ENCODE measurements at places on chromosomes 5 and 9.

- DNase-seq, result no peak
Observed at GRCh38 chr5:127746756-127747155, 43.6 kb downstream of the CCDC192 start.

DNA sequence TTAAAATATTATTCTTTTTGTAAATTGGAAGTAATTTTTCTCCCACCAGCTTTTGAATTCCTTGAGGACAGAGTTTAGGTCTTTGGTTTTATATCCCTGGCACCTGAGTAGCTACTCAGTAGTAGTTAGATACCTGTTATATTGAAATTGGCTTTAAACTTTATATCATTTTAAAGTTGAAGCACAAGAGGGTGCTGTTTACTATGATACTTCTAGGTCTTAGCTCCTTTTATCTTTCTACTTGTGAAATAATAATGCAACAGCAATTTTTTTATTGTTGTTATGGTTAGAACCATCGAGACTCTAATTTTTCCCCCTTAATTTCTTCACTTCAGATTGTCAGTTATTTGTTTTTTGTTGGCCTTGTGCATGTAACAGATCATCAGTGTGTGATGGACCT is 46.3 kb downstream of the AP3S1 start:
- DNase-seq, result no peak

- DNase-seq, result no peak
Observed at GRCh38 chr9:115694991-115695390, 458.6 kb upstream of the PAPPA start.

DNA sequence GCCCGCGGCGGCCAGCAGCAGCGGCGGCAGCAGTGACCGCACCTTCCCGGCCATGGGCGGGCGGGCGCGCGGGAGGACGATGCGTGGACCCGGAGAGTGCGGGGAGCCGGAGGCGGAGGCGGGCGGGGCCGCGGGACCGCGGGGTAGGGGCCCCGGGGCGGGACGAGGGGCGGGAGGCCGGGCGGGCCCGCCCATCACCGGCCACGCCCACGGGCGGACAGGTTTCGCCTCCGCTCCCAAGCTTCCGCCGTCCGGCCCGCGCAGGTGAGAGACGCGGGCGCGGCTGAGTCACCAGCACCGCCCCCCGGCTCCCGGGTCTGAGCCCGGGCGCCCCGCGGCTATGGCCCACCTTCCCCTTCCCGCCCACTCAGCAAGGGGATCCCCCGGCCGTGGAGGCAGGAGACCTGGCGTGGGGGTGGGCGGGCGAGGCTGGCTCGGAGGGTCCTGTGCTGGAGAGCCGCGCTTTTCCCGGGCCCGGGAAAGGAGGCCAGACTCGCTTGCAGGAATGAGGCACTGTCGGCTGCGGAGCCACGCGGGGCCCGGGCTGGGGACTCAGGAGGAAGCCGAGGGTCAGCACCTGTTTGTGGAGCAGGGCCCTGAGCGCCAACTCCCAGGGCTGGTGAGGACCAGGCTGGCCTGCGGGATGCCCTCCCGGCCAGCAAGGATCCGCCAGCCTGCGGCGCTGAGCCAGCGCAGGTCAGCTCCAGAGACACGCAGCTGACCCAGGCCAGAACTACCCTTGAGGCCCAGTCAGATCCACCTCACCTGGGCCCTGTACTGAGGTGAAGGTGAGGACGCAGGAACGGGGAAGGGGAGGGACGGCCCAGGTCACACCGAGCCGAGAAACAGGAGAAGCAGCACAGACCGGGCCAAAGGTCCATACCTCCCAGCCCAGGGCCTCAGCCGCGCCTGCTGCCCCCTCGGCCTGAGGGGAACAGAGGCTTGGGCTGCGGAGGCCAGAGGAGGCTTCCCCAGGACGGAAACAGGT is at the start of gene ENTPD2:
Gene ENTPD2 (minus strand): TSS at position 118 of the 988 bp plus-strand sequence. CDS start 64 bp downstream, at position 54.
- DNase-seq, result peak; percentile 82

GRCh38 chr5:147887026-147887627 is 8.6 kb downstream of the SCGB3A2 start:
- DNase-seq, result peak; percentile 51

- DNase-seq, result no peak
Observed at GRCh38 chr5:175698401-175699115, 40.7 kb downstream of the HRH2 start.

DNA sequence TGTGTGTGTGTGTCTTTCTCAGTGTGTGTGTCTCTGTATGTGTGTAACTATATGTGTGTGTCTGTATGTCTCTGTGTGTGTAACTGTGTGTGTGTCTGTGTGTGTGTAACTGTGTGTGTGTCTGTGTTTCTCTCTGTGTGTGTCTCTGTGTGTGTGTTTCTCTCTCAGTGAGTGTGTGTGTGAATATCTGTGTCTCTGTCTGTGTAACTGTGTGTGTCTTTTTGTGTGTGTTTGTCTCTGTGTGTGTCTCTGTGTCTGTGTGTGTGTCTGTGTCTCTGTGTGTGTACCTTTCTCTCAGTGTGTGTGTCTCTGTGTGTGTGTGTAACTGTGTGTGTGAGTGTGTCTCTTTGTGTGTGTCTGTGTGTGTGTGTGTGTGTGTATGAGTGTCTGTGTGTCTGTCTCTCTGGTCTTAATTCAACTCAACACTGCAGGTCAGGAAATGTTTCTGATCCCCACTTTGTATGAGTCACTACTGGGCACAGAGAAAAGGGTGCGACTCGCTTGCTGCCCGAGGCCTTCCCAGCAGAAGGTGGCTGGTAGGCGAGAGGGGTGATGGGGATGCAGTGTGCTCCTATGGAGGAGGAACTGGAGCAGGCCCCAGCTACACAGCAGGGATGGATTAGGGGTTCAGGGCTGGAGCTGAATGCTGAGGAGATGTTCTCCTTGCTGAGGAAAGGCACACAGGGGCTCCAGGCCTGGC is 52.1 kb downstream of the NSG2 start:
- DNase-seq, result no peak

GRCh38 chr5:9834871-9835770 is 205.0 kb upstream of the TAS2R1 start:
- no peak for DNase-seq

DNA sequence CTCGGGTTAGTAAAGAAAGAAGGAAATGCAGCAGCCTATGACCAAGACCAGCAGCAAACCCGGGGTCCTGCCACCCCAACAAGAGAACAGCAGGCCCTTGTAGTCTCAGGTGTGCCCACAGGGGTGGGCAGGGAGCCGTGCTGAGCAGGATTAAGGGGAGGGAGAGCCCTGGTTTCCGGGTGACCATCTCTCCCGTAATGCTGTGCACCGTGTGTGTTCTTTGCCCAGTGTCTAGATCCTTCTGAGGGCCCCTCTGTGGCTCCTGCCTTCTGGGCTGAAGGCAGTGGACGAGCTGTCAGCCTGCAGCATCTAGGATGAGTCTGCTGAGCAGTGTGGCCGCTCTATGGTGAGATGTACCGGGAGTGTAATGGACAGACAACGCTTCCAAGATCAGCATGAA is 12.7 kb upstream of the PLEKHG4B start:
- DNase-seq, result no peak

GRCh38 chr5:133704411-133704810 is 92.1 kb upstream of the FSTL4 start:
- DNase-seq, result no peak

DNA sequence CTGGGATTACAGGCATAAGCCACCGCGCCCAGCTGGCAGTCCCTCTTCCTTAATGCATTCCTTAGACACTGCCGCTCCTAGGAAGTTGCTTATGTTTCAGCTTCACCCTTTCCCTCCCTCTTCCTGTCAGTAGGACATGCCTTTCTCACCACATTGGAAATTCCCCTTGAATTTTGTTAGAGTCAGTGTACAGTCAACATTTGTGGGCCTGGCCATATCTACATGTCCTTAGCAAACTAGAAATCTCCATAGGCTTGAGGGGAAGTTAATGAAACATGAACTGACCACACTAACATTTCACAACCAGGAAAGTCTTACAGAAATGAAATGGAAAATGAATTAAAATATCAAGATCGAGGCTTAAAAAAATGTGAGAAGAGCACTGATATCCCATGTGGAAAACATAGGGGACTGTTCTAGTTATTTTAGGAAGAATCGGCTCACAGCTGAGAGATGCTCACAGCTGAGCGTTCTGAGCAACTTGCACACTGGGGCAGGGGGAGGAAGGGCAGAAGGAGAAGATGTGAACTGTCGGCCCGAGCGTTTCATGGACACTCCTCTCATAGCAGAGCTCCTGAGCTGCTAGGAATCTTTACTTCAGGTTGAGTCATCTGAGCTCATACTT is 21.1 kb upstream of the LVRN start:
- no peak for DNase-seq
